ENCODE measurements at places on chromosomes 12 and 14. TPM values are rescaled to one million over a fixed set of nuclear protein-coding genes. Genes with fewer than 3 reads are reported as not detected.

Gene GPR68
- 0.62 TPM for polyA plus RNA-seq

Gene FGF6
- not detected for polyA plus RNA-seq

Gene CCDC177
- polyA plus RNA-seq = not detected

- no peak for DNase-seq
Observed at GRCh38 chr14:73851000-73851399, 631 bp upstream of the PTGR2 start.

- DNase-seq = no peak
Observed at GRCh38 chr14:92704036-92704804, 44.2 kb downstream of the LGMN start.

GRCh38 chr14:59208224-59208814, 19.9 kb downstream of the DAAM1 start:
- no peak for DNase-seq

DNA sequence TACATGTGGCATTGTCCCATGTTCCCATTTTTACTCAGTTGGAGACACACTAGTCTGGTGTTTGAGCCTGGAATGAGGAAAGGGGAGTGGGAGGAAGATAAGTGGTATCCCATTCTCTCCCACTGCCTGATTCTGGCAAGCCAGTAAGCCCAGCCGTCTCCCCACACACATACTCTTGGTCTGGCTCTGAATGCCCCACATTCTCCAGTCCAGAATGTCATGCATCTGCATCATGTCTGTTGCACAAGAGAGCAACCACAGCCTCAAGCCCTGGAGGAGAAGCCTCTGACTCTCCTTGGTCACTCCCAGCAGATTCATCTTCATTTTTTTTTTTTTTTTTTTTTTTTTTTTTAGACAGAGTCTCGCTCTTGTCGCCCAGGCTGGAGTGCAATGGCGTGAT, 48.0 kb downstream of the DRAM1 start:
- DNase-seq = no peak

DNA sequence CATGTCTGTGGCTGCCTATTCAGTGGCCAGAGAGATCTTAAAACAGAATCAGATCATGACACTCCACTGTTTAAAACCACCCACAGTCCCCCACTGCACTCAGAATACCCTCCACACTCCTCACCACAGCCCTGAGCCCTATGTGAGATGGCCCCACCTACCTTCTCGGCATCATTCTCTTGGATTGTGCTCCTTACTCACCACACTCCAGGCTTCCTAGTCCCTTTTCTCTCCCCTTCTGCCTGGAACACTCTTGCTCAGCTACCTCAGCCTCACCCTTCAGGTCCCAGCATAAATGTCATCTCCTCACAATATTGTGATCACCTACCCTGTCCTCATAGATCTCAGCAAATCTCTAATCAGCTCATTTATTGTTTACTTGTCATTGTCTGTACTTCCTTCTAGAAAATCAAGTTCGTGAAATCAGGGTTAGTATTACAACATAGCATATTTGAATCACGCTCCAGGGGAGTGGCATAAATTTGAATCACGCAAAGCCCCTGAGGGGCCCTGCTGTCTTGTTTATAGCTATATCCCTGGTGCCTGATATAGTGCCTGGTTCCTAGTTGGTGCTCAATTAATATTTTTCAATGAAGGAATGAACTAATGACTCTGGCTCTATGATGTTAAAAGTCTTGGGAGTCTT, 42.8 kb downstream of the SLC35F4 start:
- DNase-seq = no peak

- DNase-seq = no peak
Observed at GRCh38 chr14:68634332-68634731, 158.5 kb downstream of the ZFP36L1 start.

GRCh38 chr12:94962670-94963069, 40.8 kb downstream of the NDUFA12 start:
- peak; percentile 35 for DNase-seq

DNA sequence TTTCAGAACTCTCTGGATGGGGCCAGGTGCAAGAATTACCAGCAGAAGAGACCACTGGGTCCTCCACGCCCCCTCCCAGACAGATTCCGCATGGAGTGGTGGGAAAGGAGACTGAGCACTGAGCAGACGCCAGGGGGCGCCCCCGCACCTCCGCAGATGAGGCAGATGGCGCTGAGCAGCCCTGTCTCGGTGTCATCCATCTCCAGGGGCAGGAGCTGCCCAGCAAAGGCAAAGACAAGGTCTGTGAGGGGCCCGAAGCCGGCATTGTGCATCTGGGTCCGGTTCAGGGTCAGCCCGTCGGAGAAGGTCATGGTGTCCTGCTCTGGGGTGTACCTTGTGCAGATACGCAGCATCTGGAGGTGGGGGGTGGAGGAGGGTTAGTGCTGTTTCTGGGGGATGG, 6.3 kb upstream of the ITGB7 start:
- DNase-seq = peak; percentile 93

DNA sequence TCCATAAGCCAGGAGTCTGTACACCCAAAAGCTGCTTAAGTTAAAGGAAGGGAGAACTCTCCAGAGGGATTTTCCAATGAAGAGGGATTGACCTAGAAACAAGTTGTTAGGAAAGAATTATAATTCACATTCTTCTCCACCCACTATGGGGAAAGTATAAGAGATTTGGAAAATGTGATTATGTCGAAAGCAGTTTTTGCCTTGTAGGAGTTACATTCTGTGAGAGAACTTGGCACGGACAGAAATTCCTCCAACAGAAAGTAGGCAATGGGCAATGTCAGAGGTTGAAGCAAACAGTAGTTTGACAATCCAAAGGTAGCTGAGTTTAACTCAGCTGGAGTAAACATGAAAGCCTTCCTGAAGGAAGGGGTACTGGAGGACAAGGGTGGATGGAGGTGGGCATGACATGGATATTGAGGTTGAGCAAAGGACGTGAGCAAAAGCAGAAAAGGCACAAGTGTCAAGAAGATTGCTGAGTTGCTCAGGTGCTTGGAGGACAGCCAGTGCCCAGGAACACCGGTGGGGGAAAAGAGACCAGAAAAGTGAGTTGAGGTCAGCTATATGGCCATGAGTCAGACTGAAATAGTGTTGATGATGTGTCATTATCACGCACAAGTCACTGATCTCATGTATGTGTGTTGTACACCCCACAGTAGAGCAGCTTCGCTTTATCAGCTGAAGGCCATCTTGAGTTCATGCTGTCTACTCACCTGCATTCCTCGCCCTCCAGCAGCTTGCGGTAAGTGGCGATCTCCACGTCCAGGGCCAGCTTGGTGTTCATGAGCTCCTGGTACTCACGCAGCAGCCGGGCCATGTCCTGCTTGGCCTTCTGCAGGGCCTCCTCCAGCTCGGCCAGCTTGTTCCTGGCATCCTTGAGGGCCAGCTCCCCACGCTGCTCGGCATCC, 4.0 kb downstream of the KRT5 start:
- DNase-seq = no peak

DNA sequence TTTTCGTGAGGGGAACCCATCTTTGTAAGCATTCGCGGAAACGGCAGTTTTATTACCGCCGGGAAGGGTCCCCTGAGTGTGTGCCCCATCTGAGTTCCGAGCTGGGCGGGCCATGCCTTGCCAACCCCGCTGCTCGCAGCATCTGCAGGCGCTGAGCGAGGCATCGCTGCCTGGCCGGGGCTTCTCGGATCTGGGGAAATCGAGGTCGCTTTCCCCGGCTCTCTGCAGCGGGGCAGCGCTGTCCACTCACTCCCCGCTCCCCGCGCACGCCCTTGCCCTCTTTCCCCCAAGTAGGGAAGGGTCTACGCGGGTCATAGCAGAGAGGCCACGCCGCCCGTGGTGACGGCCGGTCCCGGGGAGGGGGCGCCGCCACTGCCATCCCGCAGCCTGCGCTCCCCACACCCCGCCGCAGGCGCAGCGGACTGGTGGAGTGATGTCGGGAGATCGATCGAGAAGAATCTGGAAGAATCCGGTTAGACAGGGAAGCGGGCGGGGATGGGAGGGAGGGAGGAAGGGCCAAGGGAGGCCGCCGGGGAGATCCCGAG, 507 bp upstream of the FKBP4 start:
- no peak for DNase-seq

- DNase-seq = no peak
Observed at GRCh38 chr12:24049728-24050127, 100.3 kb upstream of the SOX5 start.

- DNase-seq = peak; percentile 60
Observed at GRCh38 chr12:78096909-78097597, 266.4 kb downstream of the NAV3 start.

GRCh38 chr14:26741711-26742212, 143.9 kb upstream of the NOVA1 start:
- no peak for DNase-seq

DNA sequence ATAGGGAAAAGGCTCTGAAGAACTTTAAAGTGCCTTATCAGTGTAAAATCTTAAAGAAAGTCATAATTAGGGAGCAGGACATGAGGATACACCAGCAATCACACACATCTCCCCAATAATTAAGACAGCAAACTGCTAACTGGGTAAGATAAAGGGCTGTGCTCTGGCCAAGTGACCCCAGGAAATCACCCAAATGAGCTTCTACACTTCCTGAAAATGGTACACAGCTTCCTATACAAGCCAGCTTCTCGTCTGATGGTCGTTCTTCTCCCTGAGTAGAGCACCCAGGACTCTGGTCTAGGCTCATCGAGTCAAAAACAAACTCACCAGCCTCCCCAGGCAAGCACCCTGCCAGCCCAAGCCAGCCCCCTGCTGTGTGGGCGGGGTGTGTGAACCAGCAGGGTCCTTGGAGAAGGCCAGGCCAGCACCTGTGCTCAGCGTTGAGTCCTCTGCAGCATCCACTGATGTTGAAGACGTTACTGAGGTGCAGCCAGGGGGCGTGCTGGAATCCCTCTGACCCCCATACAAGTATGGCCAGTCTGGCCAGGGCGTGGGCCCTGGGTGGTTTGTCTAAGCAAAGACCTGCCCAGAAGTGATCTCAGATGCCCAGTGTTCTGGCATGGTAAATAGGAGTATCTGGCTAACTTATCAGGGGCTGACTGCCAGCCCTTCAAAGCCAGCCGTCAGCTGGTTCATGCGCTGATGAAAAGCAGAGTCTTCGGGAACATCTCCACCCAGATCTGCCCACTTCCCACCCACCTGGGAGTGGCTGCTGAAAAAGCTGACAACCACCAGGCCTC, 41.4 kb downstream of the ACTN1 start:
- DNase-seq = peak; percentile 87

DNA sequence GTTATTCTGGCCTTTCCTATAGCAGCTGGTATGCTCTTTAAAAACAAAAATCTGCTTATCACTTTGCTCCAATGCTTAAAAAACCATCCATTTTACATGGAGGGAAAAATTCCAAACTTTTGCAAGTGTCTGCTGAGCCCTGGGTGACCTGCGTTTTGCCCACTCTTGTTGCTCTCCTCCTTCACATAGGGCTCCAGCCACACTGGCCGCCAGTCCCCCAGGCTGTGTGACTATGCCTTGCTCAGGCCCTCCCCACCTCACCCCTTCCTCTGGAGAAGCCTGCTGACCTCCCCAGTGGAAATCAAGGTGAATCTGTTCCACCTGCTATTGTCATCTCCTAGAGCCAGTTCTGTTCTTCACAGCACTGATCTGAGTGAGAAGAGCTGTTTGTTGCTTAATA, 126.9 kb downstream of the SLC25A47 start:
- DNase-seq = no peak

- no peak for DNase-seq
Observed at GRCh38 chr14:79702197-79702596, 509.1 kb downstream of the DIO2 start.
